Placental pericyte (primary cell): ENCODE measurements at places on chromosomes 2 and 18. TPM values are rescaled to one million over a fixed set of nuclear protein-coding genes. Genes with fewer than 3 reads are reported as not detected.

AP1S3 gene
- total RNA-seq = 6.4 and 7.7 TPM in 2 replicates

LIMS4 gene
- 18.6 and 22.8 TPM in 2 replicates for total RNA-seq

SCYGR3 gene
- total RNA-seq = not detected in 2 replicates

SERPINB3 gene
- total RNA-seq = not detected in 2 replicates

RTP5 gene
- total RNA-seq = not detected in 2 replicates

RAD51AP2 gene
- under 0.01 TPM in 1 of 2 replicates, not detected in the other for total RNA-seq

IL1RN gene
- total RNA-seq = 0.14 TPM in 1 of 2 replicates, not detected in the other

CDH7 gene
- not detected in 2 replicates for total RNA-seq

HNRNPLL gene
- 37.4 and 57.1 TPM in 2 replicates for total RNA-seq

CHRNG gene
- total RNA-seq = not detected in 2 replicates

CENPO gene
- total RNA-seq = 7.0 and 63.0 TPM in 2 replicates
